COR-L47 (cell line): ENCODE measurements at places on chromosomes 4 and X.
A peak's percentile ranks its signal among the peaks of the same experiment; 100 is the strongest.

DNA sequence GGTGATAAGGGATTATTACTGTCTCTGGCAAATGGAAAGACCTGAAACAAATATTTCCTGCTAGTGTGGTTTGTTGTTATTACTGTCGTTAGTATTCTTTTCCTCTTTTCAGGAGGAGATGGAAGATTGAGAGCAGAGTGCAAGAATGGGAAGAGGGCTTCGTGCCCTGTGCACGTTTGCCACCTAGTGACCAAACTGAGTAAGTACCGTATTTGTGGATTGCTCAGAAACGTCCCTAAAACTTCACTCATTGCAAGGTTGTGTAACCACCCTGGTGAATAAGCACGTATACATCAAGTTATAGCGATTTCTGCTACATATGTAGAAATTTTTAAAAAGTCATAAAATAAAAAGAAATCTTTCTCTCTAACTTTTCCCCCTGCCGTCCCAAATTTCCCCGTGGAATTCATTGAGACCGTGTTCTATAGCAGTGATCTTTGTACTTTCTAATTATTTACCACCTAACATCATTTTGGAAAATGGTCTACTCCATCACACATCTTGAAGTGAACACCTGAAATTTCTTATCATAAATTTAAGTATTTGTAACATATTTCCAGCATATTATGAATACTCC is 24.3 kb downstream of the LINC00632 start:
- DNase-seq, result no peak

GRCh38 chr4:104870495-104871233 is 276.0 kb upstream of the TET2 start:
- no peak for DNase-seq

DNA sequence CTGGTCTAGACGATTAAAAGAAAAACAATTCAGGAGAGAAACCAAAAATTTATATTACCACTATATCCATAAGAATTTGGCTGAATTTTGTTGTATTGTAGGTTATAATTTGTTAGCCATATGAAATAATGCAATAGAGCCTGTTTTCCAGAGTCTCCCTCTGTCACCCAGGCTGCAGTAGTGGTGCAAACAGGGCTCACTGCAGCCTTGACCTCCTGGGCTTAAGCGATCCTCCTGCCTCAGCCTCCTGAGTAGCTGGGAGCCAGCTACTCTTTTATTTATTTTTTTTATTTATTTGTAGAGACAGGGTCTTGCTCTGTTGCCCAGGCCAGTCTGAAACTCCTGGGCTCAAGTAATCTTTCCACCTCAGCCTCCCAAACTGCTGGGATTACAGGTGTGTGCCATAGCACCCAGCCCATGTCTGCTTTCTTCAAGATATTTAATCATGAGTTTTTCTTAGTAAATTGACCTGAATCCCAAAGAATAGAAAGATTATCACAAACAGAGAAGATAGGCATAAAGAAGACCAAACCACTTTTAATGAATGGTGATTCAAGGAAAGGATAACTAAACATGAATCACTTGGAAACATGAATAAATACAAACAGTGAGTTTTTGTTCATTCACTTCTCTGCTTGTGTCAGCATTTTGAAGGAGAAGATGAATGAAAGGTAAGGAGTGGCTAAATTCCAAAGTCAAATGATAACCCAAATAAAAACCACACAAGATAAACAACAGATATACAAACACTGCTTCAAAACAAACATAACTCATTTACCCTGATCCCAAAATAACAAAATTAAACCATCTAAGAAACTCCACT is 82.1 kb downstream of the PPP3CA start:
- DNase-seq, result no peak

- DNase-seq, result no peak
These were observed 69.1 kb upstream of the HPGD start for GRCh38 chr4:174591243-174592021.

GRCh38 chr4:126144543-126145237 is 829.9 kb downstream of the FAT4 start:
- no peak for DNase-seq

GRCh38 chr4:152352215-152352614 is 183.7 kb downstream of the FBXW7 start:
- no peak for DNase-seq

DNA sequence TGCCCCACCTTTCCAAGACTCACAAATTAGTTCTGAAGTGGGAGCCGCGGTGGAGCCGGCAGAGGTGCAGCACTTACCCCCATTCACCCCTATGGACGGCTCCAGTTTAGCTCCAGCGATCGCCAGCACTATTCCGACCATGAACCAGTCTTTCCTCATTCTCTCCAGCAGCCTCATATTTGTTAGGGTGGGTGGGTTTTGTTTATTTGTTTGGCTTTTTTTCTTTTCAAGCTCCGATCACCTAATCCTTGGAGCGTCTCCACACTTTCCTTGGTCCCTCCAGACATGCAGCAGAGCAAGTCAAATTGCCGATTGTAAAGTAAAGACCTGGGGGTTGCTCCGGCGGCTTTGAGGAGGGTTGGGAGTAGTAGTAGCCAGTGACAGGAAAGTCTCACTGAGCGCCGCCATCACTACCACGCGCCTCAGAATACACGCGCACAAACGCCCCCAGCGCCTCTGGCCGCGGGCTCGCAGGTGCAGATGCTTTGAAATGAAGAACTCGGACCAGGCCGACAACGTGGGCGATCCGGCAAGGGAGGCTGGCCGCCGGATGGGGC is at the start of gene SLC10A7:
TSS of gene SLC10A7 (minus strand) at position 400 of the 557 bp plus-strand sequence. CDS start at position 177, 223 bp downstream.
- DNase-seq, result peak; percentile 71

GRCh38 chr4:138439143-138439581 is 197.0 kb upstream of the SLC7A11 start:
- no peak for DNase-seq

DNA sequence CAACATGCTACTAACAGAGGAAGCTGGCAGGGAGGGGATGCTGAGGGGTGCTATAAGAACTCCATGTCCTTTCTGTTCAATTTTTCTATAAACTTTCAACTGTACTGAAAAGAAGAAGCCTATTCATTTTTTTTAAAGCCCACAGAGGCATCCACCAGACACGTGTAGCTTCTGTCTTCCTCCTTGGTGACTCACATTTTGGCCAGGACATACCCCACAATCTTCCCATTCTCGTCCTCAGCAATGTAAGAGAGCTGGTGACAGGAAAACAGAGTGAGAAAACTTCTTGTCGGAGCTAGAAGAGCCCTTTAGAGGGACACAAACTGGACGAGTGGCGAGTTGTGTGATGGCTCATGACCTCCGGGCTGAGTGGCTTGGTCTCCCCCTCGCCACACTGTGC is 1.1 kb downstream of the NAA10 start:
- no peak for DNase-seq

DNA sequence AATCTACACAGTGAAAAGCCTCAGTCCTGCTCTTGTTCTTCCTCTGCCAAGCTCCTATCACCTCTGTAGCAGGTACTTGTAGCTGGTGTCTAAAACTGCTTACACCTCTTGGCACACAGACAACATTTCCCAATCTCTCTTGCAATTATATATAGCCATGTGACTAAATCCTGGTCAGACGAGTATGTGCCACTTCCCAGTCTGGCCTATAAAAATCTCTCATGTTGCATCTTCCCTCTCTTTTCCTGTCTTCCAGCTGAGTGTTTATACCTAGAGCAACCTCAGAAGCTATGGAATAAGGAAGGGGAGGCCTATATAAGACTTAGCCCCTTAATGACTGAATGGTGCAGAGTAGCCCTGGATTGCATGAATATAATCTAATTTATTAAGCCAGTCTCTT is 105.8 kb downstream of the RNF150 start:
- DNase-seq, result peak; percentile 45

GRCh38 chr4:27934871-27935270 is 1074.2 kb downstream of the STIM2 start:
- DNase-seq, result no peak

GRCh38 chrX:12972243-12972642 is 2.7 kb upstream of the TMSB4X start:
- DNase-seq, result no peak

- no peak for DNase-seq
These were observed 156.3 kb downstream of the SLC7A11 start for GRCh38 chr4:138085736-138086305.

GRCh38 chr4:52037689-52038102 is 403 bp downstream of the SGCB start:
- DNase-seq, result peak; percentile 27

DNA sequence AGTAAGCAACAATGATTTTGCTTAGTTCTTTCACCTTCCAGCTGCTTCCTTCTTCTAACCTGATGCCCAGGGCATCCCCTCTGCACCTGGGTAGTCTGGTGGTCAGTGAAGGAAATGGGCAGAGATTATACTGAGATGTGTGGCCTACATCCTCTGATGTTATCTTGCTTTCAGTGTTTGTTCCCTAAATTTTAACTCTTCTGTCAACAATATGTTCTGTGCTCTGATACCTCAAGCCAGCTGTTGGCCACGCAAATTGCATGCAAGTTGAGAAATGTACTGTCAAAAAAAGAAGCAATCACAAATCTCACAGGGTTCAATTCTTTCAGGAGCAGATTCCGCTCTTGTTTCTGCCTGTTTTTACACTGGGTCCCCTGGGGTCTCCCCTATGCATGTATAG is 73.8 kb downstream of the FBXW7 start:
- no peak for DNase-seq

GRCh38 chr4:34850421-34850820 is 1393.9 kb downstream of the ARAP2 start:
- DNase-seq, result no peak

- no peak for DNase-seq
These were observed 17.3 kb downstream of the TEC start for GRCh38 chr4:48252313-48252712.

DNA sequence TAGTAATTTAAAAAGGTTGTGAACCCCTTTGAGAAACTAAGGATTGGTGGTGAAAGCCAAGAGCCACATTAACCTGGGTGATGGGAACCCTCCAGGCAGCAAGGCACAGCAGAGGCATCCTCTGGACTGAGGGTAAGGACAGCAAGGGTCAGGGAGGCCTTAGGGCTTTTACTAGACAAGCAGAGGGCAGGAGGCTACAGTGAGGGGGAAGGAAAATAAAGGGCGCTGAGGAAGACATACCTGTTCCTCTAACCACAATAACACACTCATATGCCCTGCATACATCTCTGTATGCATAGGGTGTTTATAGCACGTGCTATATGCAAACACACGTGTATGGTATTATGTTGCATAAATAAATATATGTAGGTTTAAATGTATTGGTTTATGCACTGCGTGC is 18.7 kb downstream of the GPM6B start:
- DNase-seq, result no peak

GRCh38 chr4:9765091-9765490 is 16.3 kb upstream of the DRD5 start:
- no peak for DNase-seq

DNA sequence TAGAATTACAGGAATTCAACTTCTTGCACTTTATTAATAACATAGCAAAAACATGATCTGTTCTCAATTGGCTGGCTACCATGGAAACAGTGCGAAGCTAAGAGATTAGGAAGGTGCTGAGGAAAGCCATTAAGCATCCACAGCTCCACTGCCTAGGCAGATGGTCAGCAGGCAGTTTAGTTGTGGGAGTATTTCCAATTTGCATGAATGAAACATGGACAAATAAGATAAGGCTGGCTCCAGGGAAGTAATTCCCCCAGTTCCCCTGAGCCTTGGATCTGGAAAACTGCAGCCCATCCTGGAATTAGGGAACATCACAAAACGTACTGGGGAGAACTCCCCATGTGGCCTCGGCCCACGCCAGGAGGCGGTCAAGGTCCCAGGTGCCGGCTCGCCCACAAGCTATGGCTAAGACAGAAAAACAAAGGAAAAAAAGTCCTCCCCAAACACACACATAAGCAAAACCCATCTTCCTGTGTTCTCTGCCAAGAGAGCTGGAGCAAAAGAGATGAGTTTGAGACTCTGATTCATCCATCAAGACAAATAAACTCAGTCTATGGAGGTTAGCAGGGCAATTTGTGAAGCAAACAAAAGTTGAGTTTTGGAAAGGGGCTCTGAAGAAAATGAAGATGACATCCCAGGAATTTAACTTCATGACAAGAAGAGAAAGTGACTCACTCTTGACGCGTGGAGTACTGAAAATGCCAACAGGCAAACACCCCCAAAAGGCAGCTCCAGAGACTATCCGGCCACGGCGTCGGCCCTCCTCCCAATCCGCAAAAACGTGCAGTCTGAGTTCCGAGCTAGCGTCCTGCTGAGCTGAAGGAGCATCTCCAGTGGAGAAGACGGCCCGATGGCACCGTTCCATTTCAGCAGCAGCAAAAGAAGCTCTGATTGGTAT is 45.1 kb downstream of the IGFBP7 start:
- DNase-seq, result no peak

DNA sequence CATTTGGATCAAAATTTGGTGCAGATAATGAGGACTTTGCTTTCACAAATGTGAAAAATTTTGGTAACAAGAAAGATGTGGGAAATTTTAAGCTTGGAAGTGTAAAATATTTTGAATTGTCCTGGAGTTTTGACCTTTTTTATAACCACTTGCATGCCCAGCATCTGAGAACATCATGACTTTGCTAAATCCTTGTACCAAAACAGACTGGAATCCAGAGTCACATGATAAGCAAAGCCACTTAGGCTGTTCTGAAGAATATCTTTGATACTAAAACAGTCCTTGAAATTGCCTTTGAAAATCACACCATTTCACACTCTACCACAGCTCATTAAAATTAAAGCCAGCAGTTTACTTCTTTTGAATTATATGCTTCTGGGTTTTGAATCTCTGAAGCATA is 2.5 kb upstream of the PPM1K start:
- DNase-seq, result no peak

DNA sequence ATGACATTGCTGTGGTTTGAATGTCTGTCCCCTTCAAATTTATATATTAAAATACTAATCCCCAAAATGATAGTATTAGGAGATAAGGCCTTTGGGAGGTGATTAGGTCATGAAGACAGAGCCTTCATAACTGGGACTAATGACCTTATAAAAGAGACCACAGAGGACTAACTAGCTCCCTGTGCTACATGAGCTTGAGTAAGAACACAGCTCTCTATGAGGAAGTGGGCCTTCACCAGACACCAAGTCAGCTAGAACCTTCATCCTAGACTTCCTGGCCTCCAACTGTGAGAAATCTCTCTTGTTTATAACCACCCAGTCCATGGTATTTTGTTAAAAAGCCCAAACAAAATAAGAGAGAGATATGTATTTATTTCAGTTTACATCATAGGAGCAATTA is 242.2 kb upstream of the CTSO start:
- no peak for DNase-seq

DNA sequence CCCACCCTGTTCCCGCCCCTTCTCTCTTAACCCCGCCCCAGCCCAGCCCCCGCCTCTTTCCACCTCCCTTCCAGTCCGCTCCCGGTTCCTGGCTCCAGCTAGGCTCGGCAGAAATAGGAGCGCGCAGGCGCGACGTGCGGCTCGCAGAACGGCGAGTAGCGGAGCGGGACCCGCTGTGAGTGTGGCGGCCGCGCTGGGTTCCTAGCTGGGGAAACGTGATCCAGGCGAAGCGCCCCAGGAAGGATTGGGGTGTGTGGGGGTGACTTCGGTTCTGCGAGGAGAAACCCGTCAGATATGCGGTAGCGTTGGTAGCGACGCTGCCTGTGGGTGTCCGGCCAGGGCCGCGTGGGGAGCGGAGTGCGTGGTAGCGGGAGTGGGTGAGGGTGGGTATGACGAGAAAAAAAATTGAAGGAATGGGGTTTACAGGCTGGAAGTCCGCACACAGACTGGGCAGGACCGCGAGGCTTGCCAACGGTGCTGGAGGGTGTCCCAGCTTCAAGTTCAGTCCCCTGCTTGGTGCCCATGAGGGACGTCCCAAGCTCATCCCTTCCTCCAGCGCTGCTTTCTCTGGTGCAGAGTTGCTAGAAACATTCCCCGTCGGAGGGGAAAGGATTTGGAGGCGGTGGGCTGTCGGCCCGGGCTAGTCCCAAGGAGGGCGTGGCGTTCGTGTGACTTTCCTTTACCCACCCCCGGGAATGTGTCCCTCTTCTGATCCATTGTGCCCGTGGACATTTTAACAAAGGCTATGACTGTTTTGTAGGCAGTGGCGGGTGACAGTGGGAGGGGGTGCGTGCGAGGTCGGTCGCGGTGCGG is at the start of gene PRRG1:
TSS of gene PRRG1 (plus strand) at position 144 of the 813 bp plus-strand sequence. CDS start 56,886 bp downstream, outside the sequence.
- peak; percentile 58 for DNase-seq
